Effector memory CD8-positive, alpha-beta T cell (primary cell): ENCODE measurements at places on chromosomes 16 and 17.

- DNase-seq = no peak
Observed at GRCh38 chr16:12498077-12498476, 305.6 kb downstream of the CPPED1 start.

- DNase-seq = no peak
Observed at GRCh38 chr17:73105431-73105830, 12.9 kb upstream of the SLC39A11 start.

GRCh38 chr16:48350736-48351135 is 34.5 kb downstream of the SIAH1 start:
- DNase-seq = no peak

GRCh38 chr17:79214940-79215604 is 140.4 kb downstream of the ENGASE start:
- no peak for DNase-seq

GRCh38 chr16:83301971-83302370 is 505.8 kb upstream of the HSBP1 start:
- DNase-seq = no peak

DNA sequence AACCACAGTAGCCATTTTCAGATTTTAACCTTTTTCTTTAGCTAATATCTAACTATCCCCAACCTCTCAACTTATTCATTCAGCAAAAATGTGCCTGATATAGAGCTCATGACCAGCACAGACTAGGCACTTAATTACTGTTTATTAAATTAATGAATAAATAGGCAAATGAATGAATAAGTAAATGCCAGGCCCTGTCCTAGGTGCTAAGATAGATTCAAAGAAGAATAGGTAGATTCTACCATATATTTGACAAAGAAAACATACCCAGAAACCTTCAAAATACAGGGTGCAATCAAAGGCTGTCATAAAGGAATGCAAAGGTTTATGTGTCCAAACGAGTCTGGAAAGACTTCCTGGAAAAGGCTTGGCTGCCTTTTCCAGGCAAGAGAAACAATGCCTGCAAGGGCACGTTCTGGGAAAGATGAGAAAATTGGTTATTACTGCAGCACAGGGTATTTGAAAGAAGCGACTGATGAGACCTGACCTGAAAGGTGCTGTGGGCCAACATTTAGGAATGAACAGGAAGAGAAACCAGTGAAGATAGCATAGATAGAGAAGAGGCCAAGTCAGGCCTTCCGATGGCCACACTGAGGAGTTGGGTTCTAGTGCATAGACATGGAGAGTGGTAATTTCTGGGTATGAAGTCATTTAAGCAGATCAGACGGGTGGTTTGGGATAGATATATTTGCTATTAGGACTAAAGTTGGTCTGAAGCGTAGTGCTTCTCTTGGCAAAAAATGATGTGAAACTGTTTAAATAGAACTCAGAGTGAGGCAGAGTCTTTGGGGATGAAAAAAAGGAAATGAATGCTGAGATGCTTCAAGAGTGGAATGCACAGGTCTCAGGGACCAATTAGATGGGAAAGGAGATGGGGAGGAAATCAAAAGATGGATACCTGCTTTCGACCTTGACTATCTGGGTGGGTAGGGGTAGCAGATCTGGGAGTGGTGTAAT is 11.4 kb upstream of the CCL2 start:
- no peak for DNase-seq

DNA sequence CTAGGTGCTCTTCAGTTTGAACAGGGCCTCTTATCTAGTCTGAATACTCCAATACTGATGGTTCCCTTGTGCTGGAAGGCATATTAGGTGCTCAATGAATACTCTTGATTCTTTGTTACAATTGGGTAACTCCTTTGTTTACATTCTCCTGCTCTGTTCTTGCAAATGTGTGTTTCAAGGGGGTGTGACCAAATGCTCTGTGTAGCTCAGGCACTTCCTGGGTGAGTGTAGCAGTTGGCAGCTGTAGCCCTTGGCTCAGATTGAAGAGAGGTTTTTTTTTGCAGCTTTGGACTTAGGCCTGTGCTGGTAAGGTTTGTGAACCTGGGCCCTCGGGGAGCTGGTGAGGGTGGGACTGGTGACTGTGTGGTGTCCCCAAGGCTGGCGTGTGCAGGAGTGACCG is 20.2 kb downstream of the TBCD start:
- no peak for DNase-seq

DNA sequence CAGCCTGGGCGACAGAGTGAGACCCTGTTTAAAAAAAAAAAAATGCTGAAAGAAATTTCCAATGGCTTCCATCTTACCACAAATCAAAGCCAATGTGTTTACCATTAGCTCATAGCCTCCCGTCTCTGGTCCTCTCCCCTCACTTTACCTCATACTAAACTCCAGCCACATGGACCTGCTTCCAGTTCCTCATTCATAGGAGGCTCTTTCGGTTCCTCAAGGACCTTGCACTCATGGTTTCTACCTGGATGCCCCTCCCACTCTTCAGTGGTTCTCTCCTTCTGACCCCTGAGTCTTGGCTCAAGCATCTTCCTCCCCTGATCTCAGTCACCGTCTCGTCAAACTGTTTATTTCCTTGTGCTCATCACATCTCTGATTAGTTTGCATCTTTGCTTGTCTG is 3.8 kb upstream of the DEF8 start:
- DNase-seq = no peak

DNA sequence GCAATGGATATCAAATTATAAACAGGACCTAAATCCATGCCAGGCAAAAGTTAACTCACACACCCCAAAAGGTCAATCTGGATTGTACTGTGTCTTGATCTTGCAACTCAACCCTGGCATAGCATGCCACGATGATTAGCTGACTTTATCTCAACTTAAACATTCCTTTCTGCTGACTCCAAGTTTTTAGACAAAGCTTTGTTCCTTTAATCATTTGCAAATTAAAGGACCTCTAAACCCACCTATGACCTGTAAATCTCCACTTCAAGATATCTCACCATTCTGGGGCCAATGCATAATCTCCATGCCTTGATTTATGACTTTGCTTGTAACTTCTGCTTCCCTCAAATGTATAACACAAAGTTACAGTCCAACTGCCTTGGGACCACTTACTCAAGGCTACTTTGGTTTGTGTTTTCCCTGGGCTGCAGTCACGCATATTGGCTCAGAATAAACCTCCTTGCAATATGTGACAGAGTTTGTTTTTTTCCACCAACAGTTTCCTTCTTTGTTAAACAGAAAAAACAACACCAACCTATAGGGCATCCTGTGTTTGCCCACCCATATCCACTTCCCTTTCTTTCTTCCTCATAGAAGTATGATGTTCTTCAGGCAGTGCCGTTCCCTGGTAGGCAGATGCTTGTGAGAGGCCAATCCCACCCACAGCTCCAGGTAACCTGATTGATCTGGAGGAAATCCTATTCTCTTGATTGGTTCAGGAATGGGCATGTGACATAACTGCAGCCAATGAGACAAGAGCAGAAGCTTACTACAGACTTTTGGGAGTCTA is 390.6 kb upstream of the ERCC4 start:
- DNase-seq = no peak

DNA sequence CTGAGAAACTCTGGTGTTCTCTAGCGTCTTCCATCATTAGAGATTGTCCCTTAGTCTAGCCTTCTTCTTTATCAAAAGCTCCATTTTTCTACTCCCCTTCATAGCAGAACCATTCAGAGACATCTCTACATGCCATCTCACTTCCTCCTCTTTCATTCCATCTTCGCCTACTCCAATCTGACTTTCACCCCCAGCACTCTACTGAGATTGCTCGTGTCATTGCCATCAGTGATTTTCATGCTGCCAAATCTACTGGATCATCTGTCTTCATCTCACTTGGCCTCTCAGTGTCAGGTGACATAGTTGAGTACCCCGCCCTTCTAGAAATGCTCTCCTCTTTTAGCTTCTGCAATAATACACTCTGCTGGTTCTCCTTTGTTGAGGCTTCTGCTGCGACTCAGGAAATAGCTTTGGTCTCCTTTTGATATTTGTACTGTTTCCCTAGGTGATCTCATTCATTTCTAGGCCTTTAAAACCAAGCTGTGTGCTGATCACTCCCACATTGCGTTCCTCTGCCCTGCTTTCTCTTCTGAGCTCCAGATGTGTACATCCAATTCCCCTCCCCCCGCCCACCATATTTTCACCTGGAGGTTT is 119.1 kb downstream of the FTO start:
- no peak for DNase-seq

GRCh38 chr17:45305530-45306087 is 11.2 kb downstream of the MAP3K14 start:
- DNase-seq = no peak

DNA sequence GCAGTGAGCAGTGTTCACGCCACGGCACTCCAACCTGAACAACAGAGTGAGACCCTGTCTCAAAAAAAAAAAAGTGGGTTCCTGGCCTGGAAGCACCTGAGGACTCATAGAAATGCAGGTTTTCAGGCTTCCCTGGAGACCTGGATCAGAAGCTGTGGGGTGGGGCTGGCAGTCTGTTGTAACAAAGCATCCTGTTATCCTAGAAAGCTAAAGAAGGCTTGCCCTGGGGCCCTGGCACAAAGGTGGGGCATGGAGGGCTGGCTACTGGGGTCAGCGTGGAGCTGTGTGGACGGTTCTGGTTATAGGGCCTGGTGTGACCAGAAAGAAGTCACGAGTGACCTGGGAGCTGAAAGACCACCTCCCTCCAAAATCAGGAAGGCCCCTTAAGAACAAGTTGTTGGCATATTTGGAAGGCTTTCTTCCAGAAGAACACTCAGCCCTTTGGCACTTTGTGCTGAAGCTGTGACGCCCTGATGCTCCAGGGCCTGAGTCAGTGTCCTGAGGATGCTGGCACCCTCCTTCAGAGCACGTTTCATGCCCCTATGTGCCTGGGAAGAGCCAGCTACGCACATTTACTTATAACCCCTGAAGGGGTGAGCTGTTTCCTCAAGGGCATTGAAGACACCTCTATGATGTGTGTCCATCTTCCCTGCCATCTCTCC is 6.2 kb downstream of the CRISPLD2 start:
- DNase-seq = no peak
